Activated CD8-positive, alpha-beta memory T cell treated with anti-CD3 and anti-CD28 coated beads, Interleukin-2, amount 10 ng/mL, durations not matched to agents 7 days and 5 days (primary cell): ENCODE measurements at places on chromosomes 2 and 18.

DNA sequence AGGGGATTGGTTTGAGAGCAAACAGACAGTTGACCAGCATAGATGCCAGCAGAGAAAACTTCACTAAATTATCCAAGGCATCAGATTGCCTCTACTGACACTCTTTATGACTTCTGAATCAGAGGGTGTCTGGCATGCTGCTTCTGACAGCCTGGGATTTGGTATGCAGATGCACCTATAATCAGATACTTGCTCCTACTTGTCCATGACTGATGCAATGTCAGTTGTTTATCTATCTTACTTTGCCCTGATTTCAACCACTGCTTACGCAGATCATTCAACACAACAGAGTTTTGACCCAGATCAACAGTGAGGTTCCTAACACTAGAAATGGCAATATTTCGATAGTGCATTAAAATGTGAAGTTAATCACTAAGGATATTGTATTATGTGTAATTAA, 22.6 kb upstream of the CALCRL start:
- no peak for DNase-seq

- DNase-seq: no peak
These were observed 69.4 kb downstream of the RHOB start for GRCh38 chr2:20516291-20516645.

DNA sequence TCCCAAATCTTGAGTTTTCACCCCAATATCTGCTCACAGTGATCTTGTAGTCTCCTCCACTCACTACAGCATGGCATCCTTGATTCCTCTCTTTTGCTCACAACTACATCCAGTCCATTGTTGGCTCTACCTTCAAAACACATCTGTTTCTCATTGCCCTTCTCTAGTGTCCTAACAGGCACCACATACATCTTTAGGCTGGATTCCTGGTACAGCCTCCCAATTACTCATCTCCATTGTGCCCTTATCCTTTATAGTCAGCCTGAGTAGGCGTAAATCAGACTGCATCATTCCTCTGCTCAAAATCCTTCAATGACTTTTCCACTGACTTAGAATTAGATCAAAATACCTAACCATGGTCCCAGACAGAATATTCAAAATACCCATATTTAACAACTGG, 10.7 kb upstream of the TAF1B start:
- no peak for DNase-seq

- DNase-seq: no peak
These were observed 134.6 kb downstream of the TMEFF2 start for GRCh38 chr2:192060161-192060560.

GRCh38 chr2:233542507-233542906, 24.1 kb downstream of the USP40 start:
- DNase-seq: no peak

- no peak for DNase-seq
These were observed 502 bp downstream of the MERTK start for GRCh38 chr2:111898703-111899514.
